ENCODE measurements at places on chromosomes 2 and 18.

DNA sequence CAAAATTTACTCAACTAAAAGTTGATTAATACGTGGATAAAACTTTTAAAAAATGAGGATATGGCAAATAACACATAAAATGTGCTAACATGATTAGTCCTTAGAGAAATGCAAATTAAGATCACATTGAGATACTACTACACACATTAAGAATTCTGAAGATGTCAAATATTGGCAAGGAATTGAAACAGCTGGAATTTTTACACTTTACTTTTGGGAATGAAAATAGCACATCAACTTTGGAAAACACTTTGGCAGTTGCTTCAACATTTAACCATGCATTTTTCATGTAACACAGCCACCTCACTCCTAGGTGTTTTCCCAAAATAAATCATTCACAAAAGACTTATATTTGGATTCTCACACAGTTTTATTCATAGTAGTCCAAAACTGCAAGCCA is 687.9 kb upstream of the SETBP1 start:
- no peak for DNase-seq

DNA sequence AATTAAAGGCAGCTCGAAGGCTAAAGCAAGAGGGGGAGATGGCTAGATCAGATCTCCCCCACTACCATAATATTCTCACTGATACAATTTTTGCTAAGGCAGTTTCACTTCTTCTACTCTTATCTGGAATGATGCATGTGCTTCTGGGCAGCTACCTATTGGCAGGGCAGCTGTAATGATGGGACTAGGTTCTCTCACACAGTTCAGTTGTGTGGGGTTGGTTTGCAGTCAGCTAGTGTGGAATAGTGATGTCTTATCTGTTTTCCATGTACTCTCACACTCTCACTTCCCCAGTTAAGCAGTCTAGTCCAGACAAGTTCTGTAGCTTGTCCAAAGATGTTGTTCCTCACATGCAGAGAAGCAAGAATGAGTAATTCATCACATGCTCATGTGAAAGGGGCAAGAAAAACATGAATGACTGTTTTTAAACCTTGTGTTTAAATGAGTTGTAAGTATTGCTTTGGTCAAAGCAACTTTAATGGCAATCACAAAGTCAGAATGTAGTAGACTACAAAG is 836.1 kb downstream of the CBLN2 start:
- DNase-seq = no peak

DNA sequence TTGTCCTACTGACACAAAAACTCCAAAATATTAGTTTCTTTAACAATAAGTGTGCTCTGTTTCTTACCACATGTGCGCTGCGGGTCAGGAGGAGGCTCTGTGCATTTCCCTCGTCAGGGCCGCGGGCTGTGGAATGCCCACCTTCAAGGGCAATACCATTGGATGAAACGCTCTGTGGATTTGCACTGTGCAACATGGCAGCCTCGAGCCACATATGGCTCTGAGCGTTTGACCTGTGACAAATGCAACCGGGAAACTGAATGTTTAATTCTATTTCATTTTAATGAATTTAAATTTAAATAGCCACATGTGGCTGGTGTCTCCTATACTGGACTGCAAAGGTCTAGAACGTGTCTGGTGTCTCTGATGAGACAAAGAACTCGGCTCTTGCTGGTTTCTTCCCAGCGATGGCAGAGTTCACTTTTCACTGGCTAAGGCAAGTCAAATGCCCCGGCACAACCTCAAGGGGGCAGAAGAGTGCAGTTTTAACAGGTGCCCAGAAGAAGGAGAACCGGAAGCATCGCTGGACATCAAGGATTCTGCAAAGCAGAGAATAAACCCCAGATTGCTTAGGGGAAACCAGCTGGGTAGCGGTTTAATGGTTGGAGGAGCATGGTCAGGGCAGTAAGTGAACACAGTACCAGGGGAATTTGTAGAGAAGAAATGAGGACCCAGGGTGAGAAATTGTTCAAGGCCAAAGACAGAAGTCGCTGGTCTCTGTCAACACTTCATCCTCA is 37.0 kb upstream of the TMEM18 start:
- peak; percentile 20 for DNase-seq

DNA sequence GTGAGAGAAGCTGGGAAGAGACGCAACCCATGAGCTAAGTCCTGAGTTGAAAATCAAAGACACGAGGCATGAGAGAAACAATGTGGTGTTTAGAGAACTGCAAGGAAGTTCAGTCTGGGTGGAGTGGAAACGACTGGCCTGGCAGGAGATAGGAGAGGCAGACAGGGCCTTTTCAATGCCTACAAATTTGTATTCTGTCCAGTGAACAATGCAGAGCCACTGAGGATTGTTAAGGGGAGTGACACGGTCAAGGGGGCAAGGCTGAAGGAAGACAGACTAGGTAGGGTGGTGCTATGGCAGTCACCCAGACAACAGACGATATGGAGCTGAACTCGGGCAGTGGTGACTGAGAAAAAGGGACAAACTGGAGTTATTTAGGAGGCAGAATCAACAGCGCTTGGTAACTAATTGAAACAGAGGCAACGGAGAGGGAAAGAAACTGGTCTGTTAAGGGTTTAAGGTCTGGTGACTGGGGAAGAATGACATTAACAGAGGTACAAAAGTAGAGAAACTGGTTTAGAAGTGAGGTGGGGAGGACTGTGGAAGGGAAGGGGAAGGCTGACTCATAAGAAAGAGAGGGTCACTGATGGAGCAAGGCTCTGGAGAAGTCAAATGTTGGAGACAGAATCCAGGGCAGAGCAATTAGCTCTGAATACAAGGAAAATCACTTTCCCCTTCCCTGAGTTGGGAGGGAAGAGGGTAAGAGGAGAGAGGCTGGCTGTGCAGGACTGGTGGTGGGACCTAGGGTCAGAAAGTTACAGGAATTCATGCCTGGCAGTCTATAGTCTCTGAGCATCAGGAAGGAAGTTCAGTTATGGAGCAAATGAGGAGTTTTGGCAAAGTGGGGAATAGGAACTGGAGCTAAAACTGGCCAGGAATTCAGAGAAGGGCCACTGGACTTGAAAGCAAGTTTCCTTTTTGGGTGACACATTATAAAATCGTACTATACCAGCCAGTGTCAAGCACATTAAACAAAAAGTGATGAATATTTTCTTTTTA is 63.4 kb upstream of the CHRNA1 start:
- DNase-seq = no peak

DNA sequence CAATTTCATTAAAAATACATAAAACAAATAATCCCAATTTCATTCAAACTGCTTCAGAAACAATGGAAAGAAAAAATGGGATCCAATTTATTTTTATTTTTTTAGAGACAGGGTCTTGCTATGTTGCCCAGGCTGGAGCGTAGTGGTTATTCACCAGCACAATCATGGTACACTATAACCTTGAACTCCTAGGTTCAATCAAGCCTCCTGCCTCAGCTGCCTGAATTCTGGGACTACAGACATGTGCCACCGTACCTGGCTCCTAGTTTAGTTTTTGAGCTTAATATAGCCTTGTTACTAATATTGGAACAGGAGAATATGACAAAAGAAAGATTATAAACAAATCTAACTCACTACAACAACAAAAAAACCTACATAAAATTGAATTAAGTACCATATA is 34.2 kb downstream of the SAP130 start:
- no peak for DNase-seq

DNA sequence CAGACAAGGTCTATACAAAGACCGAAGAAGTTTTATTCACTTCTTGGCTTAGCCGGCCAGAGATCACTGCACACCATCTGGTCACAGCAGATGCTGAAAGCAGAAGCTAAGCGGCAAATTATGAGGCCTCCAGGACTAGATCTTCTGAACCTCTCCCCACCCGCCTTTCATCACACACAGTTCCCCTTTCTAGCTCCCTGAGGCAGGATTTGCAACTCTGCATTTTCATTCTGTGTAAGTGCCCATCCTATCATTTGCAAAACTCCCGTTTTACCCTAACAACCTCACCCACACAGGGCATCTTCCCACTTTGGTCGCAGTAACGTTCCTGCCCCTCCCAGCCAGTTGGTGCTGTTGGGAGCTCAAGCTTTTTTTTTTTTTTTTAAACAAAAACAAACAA is 3.1 kb upstream of the MOB1A start:
- DNase-seq = no peak

DNA sequence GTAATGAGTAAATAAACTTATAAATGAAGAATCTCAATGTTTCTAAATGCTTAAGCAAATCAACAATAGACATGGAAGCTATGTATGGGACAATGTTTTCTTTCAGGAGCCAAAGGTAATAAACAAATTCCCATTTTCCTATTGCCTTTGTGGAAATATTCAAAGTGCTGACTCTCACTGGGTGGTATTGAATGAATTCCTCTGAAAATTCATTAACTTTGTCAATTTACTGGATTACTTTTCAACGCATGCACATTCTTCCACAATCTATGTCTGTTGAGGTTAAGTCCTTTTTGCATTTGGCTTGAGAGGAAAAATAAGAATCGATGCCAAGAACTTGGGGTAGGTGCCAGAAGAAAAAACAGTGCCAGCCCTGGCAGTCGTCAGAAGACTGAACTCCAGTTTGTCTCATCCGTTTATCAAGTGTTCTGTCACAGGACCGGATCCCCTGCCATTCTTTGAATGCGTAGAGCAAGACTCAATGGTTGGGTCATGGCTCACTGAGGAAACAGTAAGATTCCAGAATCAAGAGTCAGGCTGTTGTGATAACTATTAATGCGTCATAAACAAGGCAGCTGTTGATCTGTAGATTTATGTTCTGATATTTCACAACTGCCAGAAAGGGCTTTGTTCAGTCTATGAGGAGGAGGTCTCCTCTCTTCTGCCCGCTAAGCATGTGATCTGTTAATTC is 133.3 kb downstream of the GFPT1 start:
- DNase-seq = peak; percentile 96

DNA sequence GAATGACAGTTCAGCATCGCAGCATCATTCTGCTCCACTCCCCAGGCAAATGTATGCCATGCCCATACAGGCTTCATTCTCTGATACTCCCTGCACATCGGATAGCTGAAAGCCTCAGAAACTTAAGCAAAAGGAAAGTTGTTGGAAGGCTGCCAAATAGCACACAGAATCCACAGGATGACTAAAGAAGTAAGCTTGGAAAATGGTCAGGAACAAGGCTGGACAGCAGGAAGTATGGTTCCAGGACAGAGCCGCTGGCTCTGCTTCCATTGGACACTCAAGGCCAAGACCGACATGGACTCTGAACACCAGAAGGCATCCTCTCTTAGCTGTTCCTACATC is 256.5 kb downstream of the CDH20 start:
- no peak for DNase-seq

DNA sequence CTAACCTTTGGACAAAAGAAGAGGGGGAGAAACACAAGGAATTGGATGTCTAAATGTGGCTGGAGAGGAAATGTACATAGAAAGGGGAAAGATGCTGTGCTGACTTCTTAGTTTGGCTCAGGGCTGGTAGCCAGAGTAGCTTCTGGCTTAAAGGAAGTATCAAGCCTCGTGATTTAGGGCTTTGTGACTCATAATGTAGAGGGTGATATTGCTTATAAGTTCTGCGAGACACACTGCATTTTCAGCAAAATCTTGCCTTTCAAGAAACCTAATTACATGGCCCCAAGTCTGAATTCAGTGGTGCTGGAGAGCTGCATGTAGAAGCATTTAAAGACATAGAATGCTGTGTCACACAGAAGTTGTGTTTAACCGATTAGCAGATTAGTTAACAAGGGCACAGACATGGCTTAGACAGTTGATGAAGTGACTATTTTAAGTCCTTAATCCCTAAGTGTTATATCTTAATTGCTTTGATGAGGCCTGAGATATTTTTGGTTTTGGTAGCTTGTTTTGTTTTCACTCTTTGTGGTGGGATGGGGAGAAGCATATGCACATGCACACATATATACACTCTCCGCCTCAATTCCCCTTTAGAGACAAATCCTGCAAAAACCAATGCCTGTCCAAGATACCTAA is 66.4 kb downstream of the EPAS1 start:
- DNase-seq = peak; percentile 45

DNA sequence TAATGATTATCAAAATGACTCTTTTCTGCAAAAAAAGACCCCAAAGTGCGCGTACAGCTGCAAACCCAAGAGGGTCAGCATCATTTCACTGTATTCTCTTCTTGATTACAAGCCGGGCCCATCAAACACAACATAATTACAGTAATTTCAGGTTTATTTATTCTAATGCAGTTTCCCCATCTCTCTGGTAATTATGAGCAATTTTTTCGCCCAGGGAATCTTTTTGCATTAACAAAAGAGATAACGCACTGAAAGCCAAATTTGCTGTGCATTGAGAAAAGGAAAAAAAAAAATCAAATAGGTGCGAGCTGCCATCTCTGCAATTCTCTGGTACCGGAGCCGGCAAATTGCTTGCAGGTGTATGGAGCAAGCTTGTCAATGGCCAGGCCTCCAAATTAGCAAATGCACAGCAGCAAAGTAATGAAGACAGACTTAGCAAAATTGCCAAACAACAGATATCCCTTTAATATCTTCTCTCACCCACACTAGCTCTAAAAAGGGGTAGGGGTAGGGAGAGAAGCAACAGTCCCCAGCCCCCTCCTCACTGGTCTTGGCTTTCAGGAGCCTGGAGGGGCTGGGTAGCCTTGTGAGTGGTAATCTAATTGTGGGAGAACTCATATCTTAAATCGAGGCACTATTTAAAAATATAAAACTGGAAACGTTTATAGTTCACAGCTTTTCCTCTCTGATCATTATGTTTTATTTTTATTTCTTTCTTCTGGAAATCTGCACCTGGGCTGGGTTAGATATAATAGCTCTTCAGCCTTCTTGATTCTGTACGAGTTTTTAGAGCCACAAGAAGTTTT is 6.7 kb downstream of the DLX1 start:
- no peak for DNase-seq

DNA sequence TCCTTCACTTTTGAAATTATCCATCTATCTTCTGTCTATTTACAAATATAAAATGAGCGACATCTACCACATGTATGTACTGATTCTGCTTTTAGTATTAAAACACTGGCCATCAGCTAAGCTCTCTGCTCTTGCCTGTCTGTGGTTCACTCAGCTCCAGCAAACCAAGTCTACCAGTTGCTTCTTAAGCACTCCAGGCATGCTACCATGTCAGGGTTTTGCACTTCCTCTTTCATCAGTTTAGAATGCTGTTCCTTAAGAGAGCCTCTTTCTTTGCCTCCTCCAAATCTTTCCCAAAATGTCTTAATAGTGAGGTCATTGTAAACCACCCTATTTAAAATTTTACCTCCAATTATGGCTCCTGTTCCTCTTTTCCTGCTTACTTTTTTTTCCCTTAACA is 59.5 kb downstream of the SCN3A start:
- DNase-seq = no peak

DNA sequence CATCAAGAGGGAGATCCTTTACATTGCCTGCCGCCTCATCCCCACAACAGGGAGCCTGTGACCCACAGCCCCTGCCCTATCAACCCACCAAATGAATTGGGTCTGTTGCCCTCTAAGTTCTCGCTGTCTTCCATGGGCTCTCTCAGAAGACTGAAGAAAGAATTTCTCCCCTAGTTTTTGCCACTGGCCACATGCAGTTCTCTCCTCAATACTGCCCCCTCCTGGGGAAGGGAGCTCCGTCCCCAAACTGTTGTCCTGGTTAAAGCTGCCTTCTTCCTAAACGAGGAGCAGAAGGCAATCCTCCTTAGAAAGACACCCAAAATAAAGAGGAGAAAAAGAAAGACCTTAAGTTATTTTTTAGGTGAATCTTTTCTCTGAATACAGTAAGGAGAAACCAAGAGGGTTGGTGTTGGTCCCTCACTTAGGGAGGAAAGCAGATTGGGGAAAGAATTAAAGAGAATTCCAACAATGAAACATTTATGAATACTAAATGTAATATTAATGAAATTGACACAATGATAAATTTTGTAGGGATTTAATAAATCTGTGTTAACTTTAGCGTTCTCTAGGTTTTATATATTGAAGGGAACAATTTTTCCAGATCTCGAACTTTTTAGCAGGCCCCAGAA is 31.1 kb upstream of the SATB2 start:
- DNase-seq = no peak
